ENCODE measurements at places on chromosomes 3 and 15. TPM values are rescaled to one million over a fixed set of nuclear protein-coding genes. Genes with fewer than 3 reads are reported as not detected.

GRCh38 chr3:130619196-130619595, 102.2 kb downstream of the COL6A6 start:
- DNase-seq = no peak

Gene GOLGA6A
- not detected for total RNA-seq

DNA sequence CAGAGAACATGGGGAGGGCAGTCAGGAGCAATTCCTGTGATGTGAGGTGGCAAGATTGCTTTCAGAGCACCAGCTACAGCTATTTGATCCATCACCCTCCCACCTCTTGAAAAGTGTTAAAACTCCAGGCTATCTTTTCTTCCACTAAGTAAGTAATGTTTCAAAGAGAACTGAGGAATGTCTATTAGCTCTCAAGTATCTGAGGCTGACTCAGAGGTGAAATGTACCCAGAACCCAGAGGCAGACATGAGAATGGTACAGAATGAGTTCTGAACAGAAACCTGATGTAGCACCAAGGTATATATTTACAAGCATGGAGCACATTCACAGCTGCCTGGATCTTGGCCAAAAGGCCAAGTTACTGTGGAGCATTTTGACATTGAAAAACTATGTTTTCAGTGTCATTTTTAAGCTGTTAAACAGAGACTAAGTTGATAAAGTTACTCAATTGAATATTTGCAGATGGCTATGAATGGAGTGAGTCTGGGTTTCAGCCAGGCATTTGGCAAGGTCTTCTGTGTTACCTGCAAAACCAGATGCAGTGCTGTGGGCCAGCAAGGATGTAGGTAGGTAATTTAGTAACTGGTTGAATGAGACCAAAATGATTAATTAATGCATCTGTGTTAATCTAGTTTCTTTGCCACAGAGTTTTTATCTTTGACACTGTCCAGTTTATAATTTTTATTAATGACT, 227.7 kb upstream of the CD96 start:
- DNase-seq = no peak

Gene FOXB1
- not detected for total RNA-seq

DNA sequence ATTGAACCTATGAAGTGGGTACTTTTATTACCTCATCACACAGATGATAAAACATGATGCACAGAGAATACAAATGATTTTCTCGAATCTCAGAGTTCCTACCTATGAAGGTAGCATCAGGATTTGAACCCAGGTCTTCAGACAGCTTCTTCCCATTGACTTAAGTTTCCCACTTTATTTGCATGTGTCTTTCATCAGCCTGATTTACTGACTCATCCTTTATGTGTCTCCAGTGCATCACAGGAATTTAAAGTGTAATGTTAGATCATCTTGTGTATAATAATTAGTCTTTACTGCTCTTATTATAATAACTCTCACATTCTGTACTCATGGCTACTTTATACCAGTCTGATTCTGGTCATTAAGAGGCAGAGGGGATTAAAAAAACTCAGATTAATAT, 449.4 kb upstream of the SUCLG2 start:
- no peak for DNase-seq

- no peak for DNase-seq
Measured at GRCh38 chr15:43212951-43213350, 7.9 kb downstream of the EPB42 start.

DNA sequence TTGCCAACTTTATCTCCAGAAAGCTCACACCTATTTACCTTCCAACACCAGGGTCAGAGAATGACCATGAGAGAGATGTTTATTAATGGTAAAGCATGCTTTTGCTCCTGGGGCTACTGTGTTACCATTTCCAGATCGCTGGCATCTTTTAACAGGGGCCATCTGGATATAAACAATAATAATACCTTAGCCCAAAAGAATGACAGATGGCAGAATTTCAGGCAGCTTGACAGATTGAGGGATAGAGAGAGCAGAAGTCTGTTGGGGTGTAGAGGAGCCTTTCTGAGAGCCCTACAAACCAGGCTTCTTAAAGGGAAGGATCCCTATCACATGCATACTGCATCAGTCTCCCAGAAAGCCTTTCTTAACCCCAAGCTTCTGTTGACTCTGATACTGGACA, 17.7 kb downstream of the RBP1 start:
- DNase-seq = no peak

Gene FBXO40
- total RNA-seq = not detected

- DNase-seq = no peak
Measured at GRCh38 chr3:35067750-35068149, 571.6 kb upstream of the ARPP21 start.

DNA sequence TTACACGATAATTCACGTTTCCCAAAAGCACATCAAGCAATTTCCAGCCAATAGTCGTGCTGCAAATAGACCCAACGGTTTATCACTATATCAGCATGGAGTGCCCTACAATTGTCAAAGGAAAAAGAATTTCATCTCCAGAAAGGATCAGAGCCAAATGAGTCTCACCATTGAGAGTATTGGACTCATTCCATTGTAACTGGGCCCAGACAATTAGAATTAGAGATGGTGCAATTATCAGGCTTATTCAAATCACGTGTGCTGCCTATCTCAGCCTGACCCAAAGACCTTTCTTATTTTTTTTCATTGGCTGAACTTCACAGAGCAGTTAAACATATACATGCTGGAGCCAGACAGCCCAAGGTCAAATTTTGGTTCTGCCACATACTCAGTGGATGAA, 87.0 kb upstream of the LRTM1 start:
- no peak for DNase-seq

Gene TUSC7
- total RNA-seq = not detected

- no peak for DNase-seq
Measured at GRCh38 chr3:67034371-67034770, 36.3 kb downstream of the KBTBD8 start.

Gene EIF2A
- 72.2 TPM for total RNA-seq

DNA sequence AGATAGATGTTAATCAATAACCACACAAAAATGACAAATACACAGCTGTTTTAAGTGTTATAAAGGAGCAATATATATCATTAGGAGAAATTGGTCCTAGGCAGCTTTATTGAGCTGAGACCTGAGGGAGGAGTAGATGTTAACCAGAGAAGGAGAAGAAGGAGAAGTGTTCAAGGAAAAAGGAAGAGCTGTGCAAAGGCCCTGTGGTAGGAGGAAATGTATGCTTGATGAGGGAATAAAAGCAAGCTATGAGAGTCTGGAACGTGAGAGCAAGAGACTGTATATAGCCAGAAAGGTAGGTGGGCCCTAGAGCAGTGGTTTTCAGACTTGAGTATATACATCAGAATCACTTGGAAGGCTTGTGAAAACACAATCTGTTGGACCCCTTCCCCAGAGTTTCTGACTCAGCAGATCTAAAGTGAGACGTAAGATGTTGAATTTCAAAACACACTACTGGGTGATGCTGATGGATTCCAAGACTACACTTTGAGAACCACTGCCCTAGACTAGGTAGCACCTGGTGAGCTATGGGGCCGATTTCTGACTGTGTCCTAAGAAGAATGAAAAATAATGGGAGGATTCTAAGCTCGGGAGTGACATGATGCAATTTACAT, 342.3 kb upstream of the ADAMTS9 start:
- no peak for DNase-seq

DNA sequence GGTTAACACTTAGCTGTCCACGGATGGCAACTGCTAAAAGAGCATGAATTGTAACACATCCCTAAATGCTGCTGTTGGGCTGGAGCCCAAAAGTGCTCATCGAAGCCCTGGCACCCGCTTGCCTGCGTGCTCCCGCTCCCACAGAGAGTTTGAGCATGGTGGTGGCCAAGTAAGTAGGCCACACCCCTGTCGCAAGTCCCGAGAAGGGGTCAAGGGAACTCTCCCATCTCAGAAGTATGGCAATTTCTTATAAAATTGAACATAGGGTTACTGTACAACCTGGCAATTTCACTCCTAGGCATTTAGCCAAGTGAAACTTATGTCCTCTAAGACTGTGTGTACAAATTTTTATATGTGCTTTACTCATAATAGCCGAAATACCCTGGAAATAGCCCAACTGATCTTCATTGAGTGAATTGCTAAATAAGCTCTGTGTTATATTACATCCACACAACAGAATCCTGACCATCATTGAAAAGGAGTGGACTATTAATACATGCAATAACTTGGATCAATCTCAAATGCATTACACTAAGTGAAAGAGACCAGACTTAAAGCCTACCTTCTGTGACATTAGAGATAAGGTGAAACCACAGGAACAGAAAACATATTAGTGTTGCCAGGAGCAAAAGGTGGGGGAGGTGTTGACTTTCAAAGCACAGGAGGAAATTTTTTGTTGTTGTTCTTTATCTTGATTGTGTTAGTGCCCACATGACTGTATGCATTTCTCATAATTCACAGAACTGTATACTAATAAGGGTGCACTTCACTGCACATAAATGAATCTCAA, 1.5 kb upstream of the GCSAM start:
- no peak for DNase-seq

GRCh38 chr3:11230832-11231231, 41.4 kb upstream of the ATG7 start:
- DNase-seq = no peak

All from left colon (tissue), 2 donors.